Activated CD4-positive, CD25-positive, alpha-beta regulatory T cell treated with anti-CD3 and anti-CD28 coated beads, Interleukin-2, amount 50 U/mL, for 16 hours (primary cell): ENCODE measurements at places on chromosomes 12 and 14.

DNA sequence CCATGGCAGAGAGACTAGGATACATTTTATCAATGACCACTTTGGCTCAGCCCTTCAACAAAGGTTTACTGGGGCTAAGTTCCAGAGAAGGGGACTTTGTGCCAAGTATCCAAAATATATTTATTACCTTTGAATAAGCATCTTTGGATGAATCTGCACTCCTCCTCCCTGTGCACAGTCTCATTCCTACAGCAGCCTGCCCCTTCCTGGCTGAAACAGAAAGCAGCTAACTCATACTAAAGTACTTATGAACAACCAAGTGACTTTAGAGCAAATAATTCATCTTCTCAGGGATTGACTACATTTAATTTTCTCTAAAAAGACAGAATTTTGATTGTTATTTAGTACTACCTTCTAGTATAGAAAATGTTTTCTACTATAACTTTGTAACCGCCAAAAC is 47.8 kb upstream of the ETV6 start:
- DNase-seq = no peak

- no peak for DNase-seq
Measured at GRCh38 chr12:65675141-65675621, 149.1 kb upstream of the HMGA2 start.

- no peak for DNase-seq
Measured at GRCh38 chr12:68428724-68429501, 96.8 kb upstream of the MDM1 start.

DNA sequence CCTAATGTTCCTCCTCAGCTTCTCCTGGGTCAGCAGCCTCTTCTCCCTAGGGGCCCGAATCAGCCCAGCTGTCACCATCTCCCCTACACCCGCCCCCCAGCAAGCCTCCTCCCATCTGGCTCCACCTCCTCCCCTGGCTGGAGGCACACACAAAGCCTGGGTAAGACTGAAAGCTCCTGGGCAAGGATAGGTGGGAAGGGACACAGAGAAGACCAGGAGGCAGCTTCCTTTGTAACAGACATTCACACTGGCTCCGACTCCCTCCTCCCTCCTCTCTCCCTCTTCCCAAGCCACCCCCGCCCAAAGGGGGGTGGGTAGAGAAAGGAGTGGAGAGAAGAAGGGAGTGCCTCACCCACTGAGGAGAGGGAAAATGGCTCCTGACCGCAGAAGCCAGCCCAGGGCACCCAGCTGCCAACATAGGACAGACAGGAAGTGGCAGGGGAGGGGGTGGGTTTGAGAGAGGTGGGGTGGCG is 4.0 kb downstream of the CHD4 start:
- no peak for DNase-seq

DNA sequence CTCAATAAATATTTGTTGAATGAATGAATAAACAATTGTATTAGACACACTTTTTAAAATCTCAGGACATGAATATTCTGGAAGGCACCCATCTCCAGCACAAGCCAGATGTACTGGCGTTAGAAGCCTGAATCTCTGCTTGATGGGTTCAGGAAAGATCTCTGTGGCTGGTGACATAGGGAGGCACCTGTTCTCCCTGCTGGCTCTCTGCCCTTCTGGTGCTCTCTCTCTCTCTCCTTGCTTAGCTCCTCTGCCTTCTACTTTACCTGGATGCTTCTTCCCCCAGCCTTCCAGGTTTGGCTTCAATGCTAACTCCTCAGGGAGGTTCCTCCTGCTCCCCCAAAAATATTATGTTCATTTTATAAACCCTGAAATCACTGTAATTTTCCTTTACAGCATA is 1.5 kb downstream of the CYP46A1 start:
- no peak for DNase-seq
